Heart right ventricle (tissue), 16 donors: ENCODE measurements at places on chromosomes 6 and 20. TPM values are rescaled to one million over a fixed set of nuclear protein-coding genes. Genes with fewer than 3 reads are reported as not detected.

Gene PACRG
- 2.1 TPM for polyA plus RNA-seq

Gene EPHA7
- 0.67 TPM for polyA plus RNA-seq

Gene RANBP9
- polyA plus RNA-seq: 10.0 TPM

Gene LY6G5B
- polyA plus RNA-seq: 7.3 TPM

Gene SEMG1
- polyA plus RNA-seq: not detected

Gene SLC44A4
- not detected for polyA plus RNA-seq

Gene CTCFL
- not detected for polyA plus RNA-seq

Gene SCUBE3
- polyA plus RNA-seq: 1.2 TPM

Gene KHDC1
- 1.8 TPM for polyA plus RNA-seq

Gene PBOV1
- not detected for polyA plus RNA-seq

Gene NTSR1
- polyA plus RNA-seq: not detected

Gene PRR18
- polyA plus RNA-seq: 0.03 TPM

Gene BPIFB2
- not detected for polyA plus RNA-seq

DNA sequence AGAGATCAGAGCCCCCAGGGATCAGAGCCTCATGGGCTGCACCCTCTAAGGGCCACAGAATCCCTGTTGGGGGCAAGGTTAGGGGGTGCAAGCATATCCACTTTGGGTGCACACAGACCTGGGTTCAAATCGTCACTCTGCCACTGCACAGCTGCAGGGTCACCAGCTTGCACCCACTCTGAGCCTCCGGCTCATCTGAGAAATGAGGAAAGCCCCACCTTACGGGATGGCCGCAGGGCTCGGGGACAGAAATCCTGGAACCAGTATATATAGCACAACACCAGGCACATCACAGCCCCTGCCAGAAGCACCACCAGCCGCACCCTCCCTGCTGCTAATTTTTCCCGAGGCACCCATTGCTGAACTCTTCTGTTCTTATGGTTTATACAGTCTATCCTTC is 169.6 kb downstream of the NFATC2 start:
- DNase-seq: no peak

DNA sequence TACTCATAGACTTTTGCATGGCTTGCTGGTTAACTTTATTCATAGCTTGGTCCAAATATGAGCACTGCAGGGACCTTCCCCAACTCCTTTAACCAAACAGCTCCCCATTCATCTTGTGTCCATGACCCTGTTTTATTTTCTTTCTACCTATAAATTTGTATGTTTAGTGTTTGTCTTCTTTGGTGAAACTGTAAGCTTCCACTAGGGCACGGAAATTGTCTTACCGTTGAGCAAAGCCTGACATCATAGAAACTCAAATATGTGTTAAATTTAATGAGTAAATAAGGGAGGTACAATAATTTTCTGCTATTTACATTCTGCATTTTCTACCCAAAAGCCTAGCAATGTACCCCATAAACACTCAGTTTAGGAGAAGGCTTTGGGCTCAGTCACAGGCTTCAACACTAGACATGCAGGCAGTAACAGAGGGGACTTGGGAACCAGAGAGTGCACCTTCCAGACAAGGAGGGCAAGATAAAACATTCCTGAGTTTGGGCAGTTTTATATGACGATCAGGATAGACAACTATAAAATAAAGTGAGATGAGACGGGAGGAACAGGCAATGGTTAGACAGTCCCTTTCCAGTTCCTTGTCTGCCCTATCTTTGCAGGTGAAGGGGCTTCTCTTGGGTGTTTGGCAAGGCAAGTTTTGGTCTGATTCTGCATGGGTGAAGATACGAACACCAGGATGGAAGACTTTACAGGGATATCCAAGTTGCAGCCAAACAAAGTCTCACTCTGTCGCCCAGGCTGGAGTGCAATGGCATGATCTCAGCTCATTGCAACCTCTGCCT is 46.2 kb upstream of the ZNF217 start:
- DNase-seq: no peak

GRCh38 chr6:142284419-142284818 is 17.4 kb upstream of the ADGRG6 start:
- no peak for DNase-seq

DNA sequence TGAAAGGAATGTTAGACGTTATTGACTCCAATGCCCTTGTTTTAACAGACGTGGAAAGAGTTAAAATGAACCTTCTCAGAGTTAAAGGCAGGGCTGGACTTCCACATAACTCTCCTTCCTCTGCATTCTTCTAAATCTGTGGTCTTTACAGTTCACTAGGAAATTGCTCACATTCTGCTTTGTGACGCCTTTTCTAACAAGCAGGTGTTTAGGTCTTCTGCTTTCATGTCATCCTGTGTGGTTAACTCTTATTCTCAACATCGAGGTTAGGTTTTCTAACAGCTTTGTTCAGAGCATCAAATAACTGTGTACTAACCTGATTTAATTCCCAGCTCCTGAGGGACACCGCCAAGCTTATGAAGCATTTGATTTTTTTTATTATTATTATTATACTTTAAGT is 81.3 kb upstream of the NT5E start:
- no peak for DNase-seq

- no peak for DNase-seq
These were observed 270.9 kb downstream of the SLC24A3 start for GRCh38 chr20:19483309-19483708.

GRCh38 chr6:142356884-142357225 is 55.0 kb downstream of the ADGRG6 start:
- no peak for DNase-seq

GRCh38 chr6:70164556-70164955 is 138.3 kb downstream of the COL9A1 start:
- DNase-seq: no peak

- no peak for DNase-seq
These were observed 312.3 kb downstream of the CDC5L start for GRCh38 chr6:44699851-44700250.

GRCh38 chr6:150751296-150751695 is 114.2 kb upstream of the MTHFD1L start:
- no peak for DNase-seq

GRCh38 chr6:67016921-67017460 is 1310.0 kb upstream of the EYS start:
- no peak for DNase-seq

DNA sequence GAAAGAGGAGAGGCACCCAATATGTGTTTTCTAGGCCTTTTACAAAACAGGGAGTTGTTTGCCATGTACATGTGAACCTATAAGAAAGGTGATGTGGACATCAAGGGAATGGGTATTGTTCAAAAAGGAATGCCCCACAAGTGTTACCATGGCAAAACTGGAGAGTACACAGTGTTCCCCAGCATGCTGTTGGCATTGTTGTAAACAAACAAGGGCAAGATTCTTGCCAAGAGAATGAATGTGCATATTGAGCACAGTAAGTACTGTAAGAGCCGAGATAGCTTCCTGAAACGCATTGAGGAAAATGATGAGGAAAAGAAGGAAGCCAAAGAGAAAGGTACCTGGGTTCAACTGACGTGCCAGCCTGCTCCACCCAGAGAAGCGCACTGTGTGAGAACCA is 13.1 kb downstream of the QRSL1 start:
- no peak for DNase-seq

DNA sequence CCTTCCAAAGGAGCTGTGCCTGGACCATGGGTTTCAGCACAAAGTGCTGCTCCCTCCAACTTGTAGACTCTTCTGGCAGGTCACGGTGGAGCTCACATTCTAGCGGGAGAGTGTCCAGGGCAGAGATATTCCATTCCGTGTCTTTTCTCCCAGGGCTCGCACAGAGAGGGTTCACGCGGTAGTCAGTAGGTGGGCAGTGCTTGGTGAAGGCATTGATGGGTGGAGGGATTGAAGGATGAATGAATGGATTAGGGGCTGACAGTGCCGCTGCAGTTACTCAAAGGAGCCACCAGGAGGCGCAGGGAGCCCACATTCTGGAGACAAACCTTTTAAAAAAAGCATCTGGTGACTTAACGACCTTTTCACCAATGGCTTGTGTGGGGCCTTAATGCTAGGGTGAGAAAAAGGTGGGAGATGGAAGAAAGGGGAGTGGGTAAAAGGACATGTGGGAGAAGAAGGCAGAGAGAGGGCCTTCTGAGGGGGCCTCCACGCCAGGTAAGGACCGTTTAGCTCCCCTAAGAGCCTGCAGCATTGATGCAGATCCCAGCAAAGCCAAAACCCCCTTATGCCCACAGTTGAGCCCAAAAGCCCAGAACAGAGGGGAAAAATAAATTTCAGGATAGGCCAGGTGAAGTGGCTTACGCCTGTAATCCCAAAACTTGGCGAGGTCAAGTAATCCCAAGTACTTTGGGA is 17.5 kb upstream of the FAM110A start:
- peak; percentile 51 for DNase-seq

DNA sequence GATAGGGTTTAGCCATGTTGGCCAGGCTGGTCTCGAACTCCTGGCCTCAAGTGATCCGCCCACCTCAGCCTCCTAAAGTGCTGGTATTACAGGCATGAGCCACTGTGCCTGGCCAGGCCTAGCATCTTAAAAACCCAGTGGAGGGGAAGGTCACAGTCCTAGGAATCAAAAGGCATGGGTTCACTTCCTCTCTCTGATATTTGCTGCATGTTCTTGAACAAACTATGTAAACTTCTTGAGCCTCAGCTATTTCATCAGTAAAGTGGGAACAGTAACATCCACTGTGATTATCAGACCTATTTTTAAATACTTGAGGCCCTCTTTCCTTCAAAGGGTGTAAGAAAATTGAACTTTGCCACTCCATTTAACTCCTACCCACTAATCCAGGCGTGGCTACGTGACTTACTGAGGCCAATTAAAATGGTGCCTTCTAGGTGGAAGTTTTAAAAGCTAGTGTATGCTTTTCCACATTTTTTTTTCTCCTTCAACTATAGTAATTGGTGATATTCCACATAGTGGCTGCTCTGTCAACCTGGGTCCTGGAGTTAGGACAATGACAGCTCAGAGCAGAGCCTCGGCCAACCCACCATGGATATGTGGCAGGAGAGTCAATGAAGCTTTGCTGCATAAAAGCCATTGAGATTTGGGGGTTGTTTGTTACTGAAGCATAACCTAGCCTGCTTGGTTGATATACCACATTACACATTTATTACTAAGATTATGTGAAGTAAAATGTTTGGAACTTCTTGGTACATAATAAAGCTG is 32.2 kb upstream of the IER3 start:
- no peak for DNase-seq

DNA sequence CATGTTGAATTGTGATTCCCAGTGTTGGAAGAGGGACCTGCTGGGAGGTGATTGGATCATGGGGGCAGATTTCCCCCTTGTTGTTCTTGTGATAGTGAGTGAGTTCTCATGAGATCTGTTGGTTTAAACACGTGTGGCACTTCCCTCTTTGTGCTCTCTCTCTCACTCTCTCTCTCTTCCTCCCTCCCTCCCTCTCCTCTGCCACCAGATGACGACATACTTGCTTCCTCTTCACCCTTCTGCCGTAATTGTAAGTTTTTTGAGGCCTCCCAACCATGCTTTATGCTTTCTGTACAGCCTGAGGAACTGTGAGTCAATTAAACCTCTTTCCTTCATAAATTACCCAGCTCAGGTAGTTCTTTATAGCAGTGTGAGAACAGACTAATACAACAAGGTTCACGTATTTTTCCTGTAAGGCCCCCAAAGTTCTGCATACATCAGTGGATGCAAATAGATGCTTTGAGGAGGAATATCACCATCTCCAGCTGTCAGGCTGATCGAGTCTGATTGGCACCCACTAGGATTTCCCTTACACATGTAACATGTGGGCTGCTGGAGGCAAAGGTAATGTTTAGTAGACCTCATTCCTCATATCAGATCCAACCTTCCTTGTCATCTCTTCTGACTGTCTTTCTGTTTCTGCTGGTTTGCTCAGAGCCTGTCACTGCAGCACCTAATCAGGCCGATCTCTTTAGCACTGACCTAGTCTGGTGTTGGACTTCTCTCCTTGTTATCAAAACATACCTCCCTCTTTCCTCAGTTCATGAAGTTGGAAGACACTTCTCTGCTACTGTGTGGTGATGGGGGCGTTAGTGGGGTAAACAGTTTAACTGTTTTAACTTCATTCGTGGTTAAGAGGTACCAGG is 54.3 kb upstream of the BACH2 start:
- DNase-seq: no peak

DNA sequence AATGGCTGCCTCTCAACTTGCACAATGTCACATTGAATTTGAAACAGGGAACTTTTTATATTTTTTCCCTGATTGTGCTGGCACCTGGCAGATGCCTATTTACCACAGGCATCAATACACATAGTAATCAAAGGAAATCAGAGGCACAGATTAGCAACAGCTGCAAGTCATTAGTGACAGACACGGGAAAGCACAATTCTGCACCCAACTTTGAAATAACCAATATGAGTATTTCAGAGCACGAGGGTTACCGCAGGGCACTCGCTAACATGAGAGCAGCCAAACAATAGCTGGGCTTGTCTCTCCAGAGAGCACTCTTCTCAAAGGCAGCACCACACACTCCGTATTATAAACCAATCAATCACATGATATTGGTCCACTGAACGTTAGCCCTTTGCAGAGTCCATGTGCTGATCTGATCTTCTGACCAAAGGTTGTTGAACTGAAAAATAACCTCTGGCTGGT is 149.5 kb downstream of the RNF144B start:
- DNase-seq: no peak

DNA sequence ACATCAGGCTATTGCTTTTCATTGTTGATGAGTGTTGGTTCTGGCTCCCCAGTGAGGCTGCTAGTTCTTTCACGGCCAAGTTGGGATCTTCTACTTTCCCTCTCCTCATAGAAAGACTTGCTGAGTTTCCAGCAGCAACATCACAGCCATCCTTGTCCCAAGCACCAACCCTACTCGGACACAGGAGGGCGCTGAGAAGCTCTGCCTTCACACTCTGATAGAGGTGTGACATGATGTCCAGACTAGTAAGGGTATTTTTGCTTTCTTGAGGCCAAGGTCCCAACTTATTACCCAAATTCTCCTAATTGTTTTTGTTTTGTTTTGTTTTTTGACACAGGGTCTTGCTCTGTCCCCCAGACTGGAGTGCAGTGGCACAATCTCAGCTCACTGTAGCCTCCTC is 3.0 kb upstream of the GCM1 start:
- no peak for DNase-seq

DNA sequence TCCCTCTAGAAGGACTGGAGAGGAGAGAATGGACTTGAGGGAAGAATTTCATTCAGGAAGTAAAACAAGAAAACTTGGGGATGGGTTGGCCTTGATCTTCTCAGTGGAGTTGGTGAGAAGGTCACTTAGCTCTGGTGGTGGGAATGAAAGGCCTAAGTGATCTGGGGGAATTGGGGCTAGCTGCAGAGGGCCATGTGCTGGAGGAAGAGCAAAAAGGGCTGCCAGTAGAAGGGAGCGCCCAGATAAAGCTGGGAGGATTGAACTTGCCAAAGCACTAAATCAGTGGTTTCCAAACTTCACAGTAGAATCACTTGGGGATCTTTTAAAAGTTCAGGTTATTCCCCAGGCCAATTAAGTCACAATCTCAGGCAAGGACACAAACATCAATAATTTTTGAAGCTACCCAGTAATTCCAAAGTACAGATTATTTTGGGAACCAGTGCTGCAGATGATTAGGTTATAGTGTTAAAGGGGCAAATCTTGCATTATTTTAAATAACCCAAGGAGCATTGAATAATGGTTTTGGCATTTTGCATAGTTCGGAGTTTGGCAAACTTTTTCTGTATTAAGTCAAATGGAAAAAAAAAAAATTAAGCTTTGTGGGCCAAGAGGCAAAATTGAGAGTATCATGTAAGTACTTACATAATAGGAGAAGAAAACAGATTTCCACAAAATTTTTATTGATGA is 36.5 kb upstream of the RFPL4B start:
- DNase-seq: no peak
